ENCODE measurements at places on chromosomes 6 and 20. TPM values are rescaled to one million over a fixed set of nuclear protein-coding genes. Genes with fewer than 3 reads are reported as not detected.

Gene MYB
- total RNA-seq, result 6.8 TPM

GRCh38 chr20:4059606-4060005 is 44.2 kb upstream of the RNF24 start:
- no peak for DNase-seq

Gene NMBR
- not detected for total RNA-seq

GRCh38 chr6:86407128-86407527 is 530.2 kb upstream of the HTR1E start:
- DNase-seq, result no peak

- no peak for DNase-seq
Measured at GRCh38 chr6:150119173-150119572, 23.7 kb upstream of the PPP1R14C start.

DNA sequence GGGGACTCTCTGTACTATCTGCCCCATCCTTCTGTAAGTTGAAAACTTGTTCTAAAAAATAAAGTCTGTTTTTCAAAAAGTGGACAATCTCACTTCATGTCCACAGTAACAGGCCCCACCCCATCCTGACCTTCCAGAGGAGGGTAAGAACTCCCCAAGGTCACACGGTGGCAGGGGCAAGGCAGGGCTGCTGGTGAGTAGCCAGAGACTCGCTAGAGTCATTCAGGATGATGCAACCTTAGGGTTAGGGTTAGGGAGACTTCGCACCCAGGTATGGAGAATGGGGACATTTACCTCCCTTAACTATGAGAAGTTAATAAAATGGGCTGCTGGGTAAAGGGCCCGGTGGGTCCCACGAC is 15.4 kb downstream of the PEDS1 start:
- no peak for DNase-seq

Gene KHDC1L
- total RNA-seq, result not detected

DNA sequence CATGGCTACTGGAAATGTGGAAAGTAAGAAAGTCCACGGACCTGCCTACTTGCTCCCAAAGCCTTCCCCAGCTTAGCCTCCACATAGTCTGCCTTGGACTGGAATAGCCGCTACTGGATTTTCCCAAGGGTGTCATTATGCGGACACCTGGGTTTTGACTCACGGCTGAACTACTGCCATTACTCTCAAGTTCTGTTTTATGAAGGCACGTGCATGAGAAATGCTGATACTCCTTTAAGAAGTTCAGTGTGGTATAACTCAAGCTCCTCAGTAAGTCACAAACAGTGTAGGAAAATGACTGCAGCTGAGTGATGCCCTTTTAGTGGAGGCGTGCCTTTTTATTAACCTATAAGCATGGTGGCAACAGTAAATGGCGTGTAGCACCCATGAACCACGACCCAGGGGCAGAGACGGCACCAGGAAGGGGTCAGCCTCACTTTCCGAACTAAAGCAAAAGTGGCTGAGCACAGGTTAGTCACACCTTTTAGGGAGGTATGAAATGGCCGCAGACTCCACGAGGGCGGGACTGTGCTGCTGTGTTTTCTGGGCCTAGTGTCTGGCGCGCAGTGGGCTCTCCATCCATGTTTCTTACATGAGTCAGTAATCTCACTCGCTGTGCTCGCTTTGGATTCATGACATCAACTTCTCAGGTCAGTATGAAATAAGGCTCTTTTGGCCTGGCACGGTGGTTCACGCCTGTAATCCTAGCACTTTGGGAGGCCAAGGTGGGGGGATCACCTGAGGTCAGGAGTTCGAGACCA is 23.9 kb downstream of the PSMG4 start:
- DNase-seq, result no peak

DNA sequence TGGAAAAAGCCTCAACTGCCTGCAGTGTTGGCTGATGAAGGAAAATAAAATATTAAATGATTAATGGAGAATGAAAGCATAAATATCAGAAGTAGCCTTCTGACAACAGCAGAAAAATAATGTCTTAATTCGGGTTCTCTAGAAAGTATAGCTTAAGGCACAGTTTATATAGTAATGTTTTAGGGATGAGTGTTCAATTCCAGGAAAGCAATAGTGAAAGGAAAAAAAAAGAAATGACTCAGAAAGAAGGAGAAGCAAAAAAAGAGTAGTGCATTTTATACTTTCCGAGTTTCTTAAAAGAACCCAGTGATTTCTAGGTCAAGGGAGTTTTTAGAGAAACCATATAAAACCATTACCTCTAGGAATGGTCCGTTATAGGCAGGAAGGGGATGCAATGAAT is 137.3 kb downstream of the HTR1B start:
- DNase-seq, result no peak

DNA sequence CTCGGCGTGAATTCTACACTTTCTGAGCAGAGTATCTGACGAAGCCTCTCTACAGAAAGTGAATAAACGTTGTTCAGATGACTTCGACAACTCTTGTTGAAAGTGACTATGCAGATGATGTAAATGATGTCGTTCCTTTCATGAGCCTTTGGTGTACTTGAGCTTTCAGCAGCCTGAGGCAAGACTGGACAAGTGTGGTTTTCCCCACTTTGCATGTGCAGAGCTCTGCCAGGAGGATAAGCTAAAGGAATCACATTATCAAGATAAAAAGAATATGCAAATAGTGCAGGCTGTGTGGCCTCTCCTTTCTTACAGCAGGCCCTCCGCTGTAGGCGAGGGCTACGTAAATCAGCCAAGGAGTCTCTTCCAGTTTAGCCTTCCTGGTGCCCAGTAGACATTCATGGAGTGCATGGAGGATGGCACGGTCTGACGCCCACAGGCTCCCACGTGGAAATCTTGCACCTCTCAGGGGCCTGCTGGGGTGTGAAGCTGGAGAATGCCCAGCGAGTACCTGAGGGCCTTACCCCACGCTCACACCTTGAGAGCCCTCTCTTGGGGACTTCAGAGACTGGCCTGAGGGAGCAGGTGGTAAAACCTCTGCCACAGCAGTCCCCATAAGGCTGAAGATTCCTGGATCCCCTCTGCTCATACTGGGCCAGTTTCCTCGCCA is 54.9 kb downstream of the RPP40 start:
- no peak for DNase-seq

GRCh38 chr6:134381959-134382358 is 64.0 kb upstream of the SGK1 start:
- DNase-seq, result no peak

DNA sequence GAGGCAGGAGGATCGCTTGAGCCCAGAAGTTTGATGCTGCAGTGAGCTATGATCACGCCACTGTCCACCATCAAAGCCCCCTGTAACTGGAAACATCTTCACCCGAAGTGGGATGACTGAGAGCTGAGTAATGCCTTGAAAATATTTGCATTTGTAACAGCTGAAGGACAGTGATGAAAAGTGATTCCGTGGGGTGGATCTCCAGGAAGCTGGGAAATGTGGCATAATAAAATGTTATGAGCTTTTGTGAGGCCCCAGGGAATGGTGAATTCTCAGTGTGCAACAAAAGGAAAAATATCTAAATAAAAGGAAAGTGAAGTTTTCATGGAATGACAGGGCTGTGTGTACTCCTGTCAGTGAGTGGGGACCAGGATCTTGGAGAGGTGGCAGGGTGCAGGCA is 92.0 kb downstream of the JAG1 start:
- DNase-seq, result no peak

Gene LINC00237
- total RNA-seq, result not detected

- DNase-seq, result no peak
Measured at GRCh38 chr20:2163312-2163711, 61.7 kb downstream of the STK35 start.

GRCh38 chr20:290084-290831 is at the start of gene C20orf96:
Gene C20orf96, minus strand, starts transcription at chr20:290750. Its CDS starts 140 bp downstream, at chr20:290610.
- DNase-seq, result peak; percentile 86

- no peak for DNase-seq
Measured at GRCh38 chr6:164247106-164247505, 832.6 kb downstream of the QKI start.

- DNase-seq, result no peak
Measured at GRCh38 chr6:136510782-136511181, 39.4 kb downstream of the MAP7 start.

- DNase-seq, result no peak
Measured at GRCh38 chr20:19016140-19016497, 196.3 kb upstream of the SLC24A3 start.

Gene POM121L2
- total RNA-seq, result not detected

- DNase-seq, result no peak
Measured at GRCh38 chr6:37807656-37808055, 11.9 kb upstream of the ZFAND3 start.

Gene CST5
- not detected for total RNA-seq

Gene RHAG
- total RNA-seq, result not detected

Gene MEP1A
- total RNA-seq, result not detected

Measured in neural crest cell (in vitro differentiated cells).